ENCODE measurements at places on chromosomes 11 and 22.

- ATAC-seq = peak; percentile 99
Measured at GRCh38 chr22:36671404-36671803, 32.1 kb downstream of the CACNG2 start.

- ATAC-seq = no peak
Measured at GRCh38 chr11:71947498-71947897, 18.7 kb downstream of the RNF121 start.

DNA sequence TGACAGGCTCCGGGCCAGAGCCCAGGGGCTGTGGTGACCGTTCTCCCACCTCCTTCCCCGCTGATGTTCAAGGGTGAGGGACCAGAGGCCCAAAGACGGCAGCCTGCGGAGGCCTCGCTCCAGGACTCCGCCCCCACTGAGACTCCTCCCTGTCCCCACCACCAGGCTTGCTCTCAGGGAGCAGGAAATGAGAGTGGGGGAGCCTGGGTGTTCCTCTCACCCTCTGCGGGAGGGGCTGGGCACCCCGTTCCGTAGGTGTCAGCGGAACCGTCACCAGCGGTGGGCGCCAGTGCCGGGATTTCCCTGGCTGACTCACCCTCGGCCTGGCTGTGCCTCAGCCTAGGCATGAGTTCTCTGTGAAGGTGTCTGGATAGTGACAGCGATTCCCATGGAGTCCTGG is 15.7 kb downstream of the DAGLA start:
- ATAC-seq = peak; percentile 57

DNA sequence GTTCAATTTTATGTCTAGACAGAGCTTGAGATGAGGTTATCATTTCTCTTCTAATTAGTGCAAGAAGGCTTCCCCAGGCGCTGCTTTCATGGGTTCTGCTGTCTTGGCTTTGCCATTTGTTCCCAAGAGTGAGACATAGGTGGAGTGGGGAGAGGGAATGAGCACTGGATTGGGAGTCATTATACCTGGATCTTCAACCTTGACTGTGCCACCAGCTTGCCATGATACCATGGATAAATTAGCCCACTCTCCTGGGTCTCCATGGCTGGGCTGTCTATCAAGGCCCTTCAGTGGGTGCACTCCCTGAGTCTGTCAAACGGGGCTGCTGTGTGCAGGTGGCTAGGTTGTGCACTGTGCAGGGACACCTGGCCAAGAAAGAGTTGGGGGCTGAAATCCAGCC is 15.6 kb upstream of the NECTIN1 start:
- ATAC-seq = no peak

DNA sequence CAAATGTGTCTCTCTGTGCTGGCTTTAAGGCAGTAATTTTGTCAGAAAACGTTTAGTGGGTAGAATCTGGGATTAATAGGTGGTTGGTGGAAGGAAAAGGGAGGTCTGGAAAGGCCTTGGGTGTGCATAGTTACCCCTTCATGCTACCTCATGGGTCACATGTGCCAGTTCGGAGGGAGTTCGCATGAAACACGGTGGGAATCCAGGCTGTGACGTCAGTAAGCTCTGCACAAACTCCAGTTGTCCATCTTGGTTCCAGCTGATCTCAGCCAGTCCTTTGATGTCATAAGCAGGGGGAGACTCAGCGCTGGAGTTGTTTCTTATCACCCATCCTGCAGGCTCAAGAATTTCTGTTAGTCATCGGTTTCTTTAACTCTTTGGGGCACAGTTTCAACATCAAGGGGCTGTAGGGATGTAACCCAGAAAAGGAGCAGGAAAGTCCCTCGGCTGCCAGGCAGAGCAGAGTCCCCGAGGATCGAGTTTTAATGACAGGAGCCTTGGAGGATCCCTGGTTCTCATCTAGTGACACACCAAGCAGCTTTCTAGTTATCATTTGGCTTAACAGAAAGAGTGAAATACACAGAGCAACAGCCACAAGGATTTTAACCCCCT is 28.9 kb downstream of the MOV10L1 start:
- ATAC-seq = peak; percentile 53

GRCh38 chr22:39996732-39997131 is 2.0 kb downstream of the FAM83F start:
- ATAC-seq = peak; percentile 10

GRCh38 chr11:933142-933851 is 7.6 kb downstream of the AP2A2 start:
- ATAC-seq = peak; percentile 16

GRCh38 chr11:35012467-35013191 is 96.2 kb downstream of the PDHX start:
- no peak for ATAC-seq

- ATAC-seq = no peak
Measured at GRCh38 chr11:88104408-88104807, 70.8 kb downstream of the RAB38 start.

DNA sequence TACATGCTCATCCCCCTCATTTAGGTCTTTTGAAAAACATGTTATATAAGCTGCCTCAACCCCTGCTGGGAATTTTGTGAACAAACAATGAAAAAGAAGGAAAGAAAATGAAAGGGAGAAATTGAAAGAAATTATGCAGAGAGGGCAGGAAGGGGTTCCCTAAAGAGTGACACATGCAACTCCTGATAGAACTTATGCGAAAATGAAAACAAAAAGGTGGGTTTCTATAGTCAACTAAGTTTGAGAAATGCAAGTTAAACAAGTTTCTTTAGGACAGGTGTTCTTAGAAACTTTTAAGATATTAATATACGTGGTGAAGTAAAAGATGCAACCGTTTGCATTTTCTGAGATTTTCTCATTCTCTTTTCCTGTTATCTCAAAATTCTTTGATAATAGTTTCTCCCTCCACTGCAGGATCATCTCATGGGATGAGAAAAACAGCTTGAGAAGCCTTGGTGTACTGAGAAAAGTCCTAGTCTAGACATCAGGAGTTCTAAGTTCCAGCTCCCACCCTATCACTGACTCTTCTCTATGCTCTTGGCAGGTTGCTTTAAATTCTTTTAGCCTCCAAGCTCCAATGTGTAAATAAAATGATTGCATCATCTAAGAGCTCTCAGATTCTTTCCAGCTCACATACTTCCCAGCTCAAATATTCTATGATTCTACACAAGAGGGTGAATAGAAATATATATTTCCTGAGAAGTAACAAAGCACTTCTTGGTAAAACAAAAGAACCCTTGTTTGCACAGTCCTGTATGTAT is 109.2 kb downstream of the FAM76B start:
- ATAC-seq = peak; percentile 55

GRCh38 chr11:133840479-133840941 is 4.8 kb downstream of the SPATA19 start:
- no peak for ATAC-seq

- peak; percentile 78 for ATAC-seq
Measured at GRCh38 chr11:113896156-113896879, 8.3 kb upstream of the HTR3B start.

DNA sequence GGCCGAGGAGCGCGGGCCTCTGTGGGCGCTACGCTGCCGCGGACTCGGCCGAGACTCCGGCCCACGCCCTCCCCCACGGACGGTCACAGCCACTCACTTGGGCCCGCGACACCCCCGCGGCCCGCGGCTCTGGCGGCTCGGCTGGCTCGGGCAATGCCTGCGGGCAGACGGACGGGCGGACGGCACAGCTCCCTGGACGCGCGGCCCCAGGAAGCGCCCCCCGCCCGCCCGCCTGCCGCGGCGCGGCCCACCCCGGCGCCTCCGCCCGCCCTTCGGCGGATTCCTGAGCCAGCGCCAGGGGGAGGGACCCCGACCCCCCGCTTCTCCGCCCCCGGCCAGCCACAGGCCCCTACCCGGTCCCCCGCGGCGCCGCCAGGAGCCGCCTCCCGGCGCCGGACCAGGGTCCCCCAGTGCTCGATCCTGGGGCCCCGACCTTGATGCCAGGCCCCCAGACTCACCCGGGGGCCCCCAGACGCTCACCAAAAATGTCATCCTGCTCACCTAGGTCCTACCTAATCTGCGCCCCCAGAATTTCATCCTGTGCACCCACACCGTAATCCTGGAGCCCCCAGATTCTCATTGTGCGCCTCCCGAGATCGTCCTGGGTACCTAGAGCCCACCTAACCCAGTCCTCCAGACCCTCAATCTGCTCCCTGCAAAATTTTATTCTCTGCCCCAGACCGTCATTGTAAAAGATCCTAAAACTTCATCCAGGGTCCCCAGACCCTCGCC is at the start of gene EFEMP2:
Gene EFEMP2, minus strand, starts transcription at position 215 of the 732 bp plus-strand sequence. CDS start 446 bp downstream, outside the sequence.
- peak; percentile 18 for ATAC-seq

DNA sequence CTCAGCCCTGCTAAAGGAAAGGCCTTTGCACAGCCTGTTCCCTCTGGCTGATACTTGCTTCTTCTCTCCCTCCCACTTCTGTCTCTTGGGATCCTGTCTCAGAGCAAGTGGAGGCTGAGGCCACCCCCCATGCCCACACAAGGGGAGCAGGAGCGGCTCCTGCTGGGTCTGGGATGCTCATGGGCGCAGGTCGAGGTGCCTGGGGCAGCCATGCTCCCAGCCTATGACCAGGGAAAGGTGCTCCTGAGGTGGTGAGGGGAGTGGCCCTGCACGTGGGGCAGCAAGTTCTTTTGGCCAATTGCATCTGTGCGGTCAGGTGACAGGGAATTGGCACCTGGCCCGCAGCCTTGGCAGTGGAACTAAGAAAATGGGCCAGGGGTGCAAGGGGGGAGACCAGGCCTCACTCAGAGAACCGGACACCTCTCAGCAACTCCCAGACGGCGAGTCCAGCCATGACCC is 1.5 kb downstream of the MAPK11 start:
- no peak for ATAC-seq

GRCh38 chr11:56885177-56885576 is 103.5 kb upstream of the OR5AK2 start:
- ATAC-seq = peak; percentile 76

DNA sequence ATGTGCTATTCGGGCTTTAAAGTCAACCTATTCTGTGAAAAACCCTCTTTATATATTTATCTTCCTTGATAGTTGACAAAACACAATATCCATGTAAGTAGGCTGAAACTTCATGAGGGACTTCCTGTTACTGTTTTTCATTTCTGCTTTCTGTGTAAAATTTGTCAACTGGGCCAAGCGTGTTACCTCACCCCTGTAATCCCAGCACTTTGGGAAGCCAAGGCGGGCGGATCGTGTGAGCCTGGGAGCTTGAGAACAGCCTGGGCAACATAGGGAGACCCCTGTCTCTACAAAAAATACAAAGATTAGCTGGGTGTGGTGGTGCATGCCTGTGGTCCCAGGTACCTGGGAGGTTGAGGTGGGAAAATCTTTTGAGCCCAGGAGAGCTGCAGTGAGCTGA is 66.5 kb upstream of the SLC25A18 start:
- ATAC-seq = no peak

- ATAC-seq = no peak
Measured at GRCh38 chr22:37647928-37648327, 8.5 kb downstream of the SH3BP1 start.

DNA sequence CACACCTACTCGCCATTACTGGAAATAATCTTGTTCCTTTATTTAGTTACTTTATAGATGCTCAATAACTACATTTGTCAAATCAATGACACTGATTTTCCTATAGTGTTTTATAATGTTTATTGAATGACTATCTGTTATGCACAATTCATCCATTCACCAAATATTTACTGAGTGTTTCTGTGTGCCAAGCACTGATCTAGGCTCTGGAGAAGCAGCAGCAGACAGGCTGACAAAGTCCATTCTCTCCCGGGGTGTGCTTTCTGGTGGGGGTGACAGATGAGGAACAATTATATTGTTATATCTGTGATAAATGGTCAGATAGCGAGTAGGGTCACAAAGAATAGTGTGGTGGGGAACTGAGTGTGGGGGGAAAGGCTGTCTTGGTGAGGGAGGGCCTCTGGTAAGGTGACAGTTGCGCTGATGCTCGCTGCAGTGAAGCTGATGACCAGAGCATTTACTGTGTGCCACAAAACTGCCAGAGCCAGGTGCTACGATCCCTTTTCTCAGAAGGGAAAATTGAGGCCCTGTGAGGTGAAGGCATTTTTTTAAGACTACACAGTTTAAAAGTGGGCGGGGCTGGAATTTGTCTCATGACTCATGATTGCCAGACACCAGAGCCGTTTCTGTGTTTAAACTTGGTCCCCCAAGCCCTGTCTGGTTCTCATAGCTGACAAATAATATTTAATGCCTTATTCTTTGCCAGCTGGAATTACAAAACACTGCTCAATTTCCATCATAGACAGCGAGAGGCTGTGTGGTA is 10.2 kb downstream of the PACS1 start:
- ATAC-seq = no peak

- no peak for ATAC-seq
Measured at GRCh38 chr11:130278745-130279144, 36.0 kb downstream of the ZBTB44 start.

DNA sequence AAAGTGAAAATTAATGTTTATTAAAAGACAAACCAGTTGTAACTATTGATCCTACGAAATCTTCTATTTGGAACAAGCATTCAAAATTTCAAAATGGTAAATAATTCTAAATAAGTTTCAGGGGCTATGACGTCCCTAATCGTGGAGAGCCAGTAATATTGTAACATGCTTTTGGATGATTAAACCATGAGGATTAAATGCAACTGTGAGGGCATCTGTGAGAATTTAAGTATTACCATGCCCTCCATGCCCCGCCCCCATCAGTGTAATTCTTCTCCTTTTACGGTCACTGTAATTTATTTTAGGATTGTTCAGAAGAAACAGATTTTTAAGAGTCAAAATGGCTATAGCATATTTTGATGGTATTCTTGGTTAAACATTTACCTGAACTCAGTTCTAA is 133.2 kb downstream of the APOL5 start:
- no peak for ATAC-seq

- no peak for ATAC-seq
Measured at GRCh38 chr22:34135749-34136148, 215.5 kb upstream of the LARGE1 start.

- ATAC-seq = peak; percentile 72
Measured at GRCh38 chr11:43542750-43543712, 137.5 kb upstream of the HSD17B12 start.

- ATAC-seq = peak; percentile 11
Measured at GRCh38 chr11:119315131-119316015, 1.6 kb downstream of the MCAM start.

DNA sequence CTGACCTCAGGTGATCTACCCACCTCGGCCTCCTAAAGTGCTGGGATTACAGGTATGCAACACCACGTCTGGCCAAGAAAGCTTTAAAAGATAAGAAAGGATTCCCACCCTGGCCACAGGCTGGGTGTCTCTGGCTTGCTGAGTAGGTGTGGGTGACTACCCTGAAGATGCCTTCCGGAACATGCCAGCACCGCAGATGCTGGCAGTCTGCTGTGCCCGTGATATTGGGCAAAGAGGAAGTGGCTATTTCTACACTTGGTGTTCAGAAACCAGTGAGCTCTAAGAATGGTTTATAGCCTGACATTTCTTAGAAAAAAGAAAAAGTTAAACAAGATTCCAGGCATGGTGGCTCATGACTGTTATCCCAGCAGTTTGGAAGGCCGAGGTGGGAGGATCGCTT is 6.1 kb downstream of the MRPL11 start:
- ATAC-seq = no peak

GRCh38 chr22:38240734-38241252 is 32.0 kb downstream of the TMEM184B start:
- ATAC-seq = no peak

- no peak for ATAC-seq
Measured at GRCh38 chr11:76724171-76724768, 53.7 kb upstream of the LRRC32 start.
